CD4-positive, alpha-beta T cell treated with Interleukin-1 beta for 1 hour (primary cell): ENCODE measurements at places on chromosomes 1 and 21.

DNA sequence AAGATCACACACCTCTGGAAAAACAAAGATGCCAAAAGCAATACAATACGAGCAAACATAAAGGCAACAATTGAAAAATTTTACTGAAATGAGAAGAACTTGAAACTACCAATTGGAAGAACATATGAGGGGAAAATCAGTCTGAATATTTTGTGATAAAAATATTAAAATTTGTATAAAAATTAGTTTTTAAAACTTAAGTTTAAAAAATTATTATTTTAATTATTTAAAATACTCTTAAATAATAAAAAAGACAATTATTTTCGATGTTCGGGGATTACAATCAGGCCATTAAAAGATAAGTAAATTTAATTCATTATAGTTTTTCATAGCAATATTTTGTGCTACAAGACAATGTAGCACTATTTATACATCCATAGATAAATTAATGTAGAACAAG is 1239.3 kb downstream of the AMY1C start:
- no peak for DNase-seq

- DNase-seq: no peak
These were observed 208.6 kb downstream of the LHX8 start for GRCh38 chr1:75342786-75343185.

DNA sequence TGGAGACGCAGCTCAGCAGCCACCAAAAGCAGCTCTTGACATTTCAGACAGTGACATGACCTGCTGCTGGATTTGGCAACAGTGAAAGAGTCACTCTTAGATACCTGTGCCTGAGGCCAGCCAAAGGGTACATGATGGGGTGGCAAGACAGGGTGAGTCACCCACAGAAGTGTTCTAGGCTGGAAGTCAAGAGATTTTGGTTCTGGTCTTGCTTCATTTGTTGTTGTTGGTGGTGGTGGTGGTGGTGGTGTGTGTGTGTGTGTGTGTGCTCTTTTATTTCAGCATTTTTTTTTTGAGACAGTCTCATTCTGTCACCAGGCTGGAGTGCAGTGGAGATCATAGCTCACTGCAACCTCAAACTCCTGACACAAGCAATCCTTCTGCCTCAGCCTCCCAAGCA is 25.8 kb downstream of the SHISAL2A start:
- DNase-seq: no peak

- DNase-seq: no peak
These were observed 22.7 kb upstream of the DNAJC28 start for GRCh38 chr21:33514229-33514628.

- DNase-seq: no peak
These were observed 191.8 kb upstream of the TMEM51 start for GRCh38 chr1:14961661-14962267.

DNA sequence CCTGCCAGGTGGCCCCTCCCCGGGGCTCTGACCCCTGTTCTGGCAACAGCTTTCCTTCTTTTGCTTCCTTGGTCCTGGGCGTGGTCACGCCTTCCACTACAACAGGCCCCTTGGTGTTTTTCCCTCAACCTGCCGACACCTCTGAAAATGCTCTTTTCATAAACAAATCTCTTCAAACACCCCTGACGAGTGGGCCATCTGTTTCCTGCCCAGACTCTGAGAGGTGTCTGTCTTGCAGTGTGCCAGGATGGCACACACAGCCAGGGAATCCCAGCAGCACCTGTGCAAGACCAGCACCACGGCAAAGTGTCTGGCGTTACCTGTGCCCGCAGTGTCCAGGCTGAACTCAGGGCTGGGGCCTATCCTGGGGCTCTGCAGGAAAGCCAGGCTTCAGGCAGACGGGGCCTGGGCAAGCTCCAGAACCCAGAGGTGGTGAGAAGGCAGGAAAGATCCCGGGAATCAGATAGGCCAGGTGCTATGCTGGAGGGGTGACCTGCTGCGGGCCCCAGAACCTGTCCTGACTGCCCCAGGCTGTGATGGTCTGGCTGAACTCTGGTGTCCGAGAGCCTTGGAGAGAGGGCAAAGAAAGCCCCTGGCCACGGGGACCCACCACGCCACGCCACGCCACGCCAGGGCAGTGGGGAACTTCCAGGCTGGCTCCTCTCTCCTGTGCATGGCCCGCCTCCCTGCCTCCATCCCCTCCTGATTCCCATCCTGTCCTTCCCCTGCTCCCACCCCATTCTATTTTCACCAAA is 88.9 kb downstream of the SIK1 start:
- DNase-seq: no peak
